Omental fat pad (tissue), 4 donors: ENCODE measurements at places on chromosomes 7 and 10.

GRCh38 chr7:103966593-103967277 is 22.7 kb downstream of the RELN start:
- DNase-seq: no peak

- DNase-seq: no peak
These were observed 86.9 kb downstream of the IMMP2L start for GRCh38 chr7:111475419-111475748.

DNA sequence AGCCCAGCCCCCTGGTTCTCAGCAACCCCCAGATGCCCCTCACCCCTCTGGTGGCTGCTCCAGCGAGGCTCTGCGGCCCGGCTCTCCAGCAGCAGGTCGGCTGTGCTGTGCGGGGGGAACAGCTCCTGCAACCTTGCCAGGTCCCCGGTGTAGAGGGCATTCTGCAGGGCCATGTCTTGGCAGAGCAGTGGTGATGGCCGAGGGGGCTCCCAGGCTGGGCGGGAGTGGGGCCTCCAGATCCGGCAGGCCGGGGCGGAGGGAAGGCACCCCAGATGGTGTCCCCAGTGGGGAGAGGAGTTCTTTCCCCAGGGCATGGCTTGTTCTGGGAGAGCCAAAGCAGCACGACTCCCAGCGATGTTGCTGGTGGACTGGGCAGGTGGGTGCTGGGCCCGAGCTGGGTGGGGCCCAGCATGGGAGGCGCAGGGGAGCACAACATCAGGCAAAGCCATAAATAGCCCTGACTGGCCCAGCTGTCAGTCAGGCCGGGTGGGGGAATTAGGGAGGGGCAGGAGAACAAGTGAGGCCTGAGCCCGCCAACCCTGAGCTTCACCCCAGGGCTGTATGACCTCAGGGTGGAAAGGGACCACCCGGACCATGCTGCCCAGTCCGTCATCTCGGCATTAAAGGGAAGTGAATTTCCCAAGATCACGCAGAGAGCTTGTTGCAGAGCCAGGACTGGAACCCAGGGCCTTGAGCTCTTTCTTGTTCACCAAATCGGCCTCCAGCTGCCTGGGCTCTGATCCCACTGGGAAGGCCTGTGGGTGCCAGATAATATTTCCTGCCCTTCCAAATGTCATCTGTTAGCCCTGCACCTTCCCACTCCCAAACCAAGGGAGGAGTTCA is 580 bp upstream of the ASB10 start:
- DNase-seq: no peak

GRCh38 chr10:131897297-131897899 is 3.4 kb upstream of the PPP2R2D start:
- DNase-seq: no peak

DNA sequence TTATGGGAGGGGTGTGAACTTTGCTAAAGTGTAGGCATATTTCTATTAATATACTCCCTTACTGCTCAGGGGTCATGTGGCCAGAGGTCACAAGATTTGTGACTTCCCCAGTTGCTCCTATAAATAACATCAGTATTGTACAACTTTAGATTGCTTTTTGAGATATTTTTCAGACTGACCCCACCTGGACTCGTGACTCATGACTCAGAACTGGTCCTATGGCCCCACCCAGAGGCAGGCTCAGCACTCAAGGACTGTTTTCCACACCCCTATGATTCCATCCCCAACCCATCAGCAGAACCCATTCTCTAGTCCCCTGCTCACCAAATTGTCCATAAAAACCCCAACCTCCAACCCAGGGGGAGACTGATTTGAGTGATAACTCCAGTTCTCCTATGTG is 2.7 kb upstream of the CUL2 start:
- DNase-seq: no peak

DNA sequence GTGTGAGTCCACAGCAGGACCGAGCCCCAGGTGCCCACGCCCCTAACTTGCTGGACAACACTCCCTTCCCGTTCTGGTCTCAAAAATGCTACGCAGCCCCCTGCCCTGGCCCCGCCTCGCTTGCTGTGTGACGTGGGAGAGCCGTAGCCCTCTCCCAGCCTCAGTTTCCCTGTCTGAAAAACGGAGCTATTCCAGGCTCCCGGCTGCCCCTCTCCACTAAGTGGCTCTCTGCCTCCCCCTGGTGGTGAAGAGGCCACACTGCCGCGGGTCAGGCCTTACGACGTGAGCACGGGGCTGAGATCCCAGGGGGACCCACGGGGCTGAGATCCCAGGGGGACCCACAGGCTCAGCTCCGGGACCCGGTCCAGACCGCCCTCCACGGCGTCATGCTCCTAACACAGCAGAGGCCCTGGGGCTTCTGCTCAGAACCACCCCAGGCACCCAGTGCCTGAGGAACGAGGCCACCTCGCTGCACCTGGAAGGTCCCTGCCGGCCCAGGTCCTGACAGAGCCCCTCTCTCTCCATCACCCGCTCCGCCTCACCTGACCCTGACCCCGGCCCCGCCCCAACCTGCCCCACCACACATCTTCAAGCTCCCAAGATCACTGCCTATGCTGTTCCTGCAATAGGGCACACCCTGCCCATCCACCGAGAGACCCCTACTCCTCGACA is 26.7 kb downstream of the MICALL2 start:
- peak; percentile 74 for DNase-seq

DNA sequence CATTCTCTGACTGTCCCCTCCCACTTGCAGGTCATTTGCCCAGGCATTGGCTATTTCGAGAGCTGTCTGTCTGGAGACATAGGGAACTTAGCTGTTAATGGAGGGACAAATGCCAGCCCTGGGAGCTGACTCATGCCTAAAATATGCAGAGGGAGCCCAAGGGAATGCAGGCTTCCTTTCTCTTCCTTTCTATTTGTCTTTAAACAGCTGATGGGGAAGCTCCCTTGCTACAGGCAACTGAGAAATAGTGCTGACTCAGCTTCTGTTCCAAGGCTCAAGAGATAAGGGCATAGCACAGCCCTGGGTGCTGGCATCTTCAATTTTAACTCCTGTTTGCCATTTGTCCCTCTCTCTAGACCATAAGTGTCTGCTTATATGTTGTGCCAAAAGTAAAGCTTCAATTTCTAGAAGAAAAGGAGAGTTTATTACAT is 82.7 kb upstream of the C1GALT1 start:
- peak; percentile 44 for DNase-seq

- no peak for DNase-seq
These were observed 118.1 kb downstream of the TPST1 start for GRCh38 chr7:66323114-66323796.

GRCh38 chr7:157938211-157938610 is 601.4 kb downstream of the DNAJB6 start:
- DNase-seq: no peak

- no peak for DNase-seq
These were observed 145.2 kb downstream of the FRMD4A start for GRCh38 chr10:14185316-14186045.

- DNase-seq: no peak
These were observed 247.4 kb downstream of the SEMA3D start for GRCh38 chr7:84939442-84939841.

- peak; percentile 36 for DNase-seq
These were observed 851 bp upstream of the GOT1 start for GRCh38 chr10:99431190-99431760.

DNA sequence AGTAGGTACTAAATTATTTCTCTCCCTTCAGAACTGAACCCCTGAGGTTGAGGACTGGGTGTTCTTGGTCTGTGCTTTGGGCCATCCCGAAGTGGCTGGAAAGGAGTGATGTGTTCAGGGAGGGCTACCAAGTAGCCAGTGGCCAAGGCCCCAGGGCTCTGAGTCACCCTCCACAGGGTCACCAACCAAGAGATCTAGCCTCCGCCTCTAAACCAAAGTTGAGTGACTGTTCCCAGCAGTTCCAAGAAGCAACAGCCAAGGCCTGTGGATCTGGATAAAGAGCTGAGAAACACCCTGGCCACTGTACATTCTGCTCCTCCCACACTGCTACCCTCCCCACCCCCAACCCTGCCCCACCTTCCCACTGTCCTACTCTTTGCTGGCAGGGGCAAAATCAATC is 35.5 kb upstream of the KCNMA1 start:
- DNase-seq: no peak

- no peak for DNase-seq
These were observed 24.0 kb downstream of the PKD1L1 start for GRCh38 chr7:47924266-47924665.

- no peak for DNase-seq
These were observed 828.8 kb upstream of the MBL2 start for GRCh38 chr10:53601260-53601875.

DNA sequence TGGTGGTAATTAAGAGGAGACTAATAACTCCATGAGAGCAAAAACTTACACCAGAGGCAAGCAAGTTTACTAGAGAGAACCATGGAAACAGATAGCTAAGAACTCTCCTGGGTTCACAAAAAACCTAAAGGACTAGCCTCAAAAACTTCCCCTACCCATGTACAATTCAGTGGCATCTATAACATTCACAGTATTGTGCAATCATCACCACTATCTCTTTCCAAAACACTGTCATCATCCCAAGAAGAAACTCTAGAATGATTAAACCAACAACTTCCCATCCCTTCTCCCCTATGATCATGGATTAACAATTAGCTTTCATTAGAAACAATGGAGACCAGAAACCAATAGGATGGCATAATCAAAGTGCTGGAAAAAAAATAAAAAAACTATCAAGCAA is 1038.3 kb downstream of the LRMDA start:
- no peak for DNase-seq

DNA sequence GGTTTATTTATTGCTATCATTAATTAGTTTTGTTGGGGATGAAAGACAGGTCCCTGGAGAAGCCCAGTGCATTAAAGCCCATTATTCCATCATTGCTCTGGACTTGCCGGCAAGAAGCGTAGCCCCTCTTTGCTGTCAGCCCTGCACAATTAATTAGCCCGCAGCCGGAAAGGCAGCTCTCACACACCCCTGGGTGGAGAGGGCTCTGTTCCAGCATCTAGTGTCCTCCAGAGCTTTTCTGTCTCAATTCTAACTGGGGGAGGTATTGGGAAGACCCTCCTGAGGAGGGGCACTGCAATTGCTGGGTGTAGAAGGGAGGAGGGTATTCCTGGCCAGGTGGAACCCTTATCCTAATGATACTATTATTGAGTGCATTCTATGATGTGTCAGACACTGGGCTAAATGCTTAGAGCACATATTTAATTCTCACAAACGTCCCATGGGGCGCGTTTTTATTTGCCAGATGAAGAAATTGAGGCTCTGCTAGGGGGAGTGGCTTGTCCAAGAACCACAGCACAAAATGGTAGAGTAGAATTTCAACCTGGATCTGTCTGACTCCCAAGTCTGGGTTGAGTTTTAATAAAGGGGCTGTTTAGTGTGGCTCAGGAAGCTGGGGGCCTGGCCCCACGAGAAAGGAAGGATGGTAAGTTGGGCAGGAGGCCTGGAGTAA is 148.1 kb upstream of the PCBD1 start:
- no peak for DNase-seq

GRCh38 chr10:112706577-112706976 is 243.5 kb upstream of the TCF7L2 start:
- DNase-seq: no peak

GRCh38 chr7:28230261-28230660 is 49.7 kb upstream of the JAZF1 start:
- no peak for DNase-seq

- no peak for DNase-seq
These were observed 39.6 kb upstream of the CABCOCO1 start for GRCh38 chr10:61623161-61623560.

DNA sequence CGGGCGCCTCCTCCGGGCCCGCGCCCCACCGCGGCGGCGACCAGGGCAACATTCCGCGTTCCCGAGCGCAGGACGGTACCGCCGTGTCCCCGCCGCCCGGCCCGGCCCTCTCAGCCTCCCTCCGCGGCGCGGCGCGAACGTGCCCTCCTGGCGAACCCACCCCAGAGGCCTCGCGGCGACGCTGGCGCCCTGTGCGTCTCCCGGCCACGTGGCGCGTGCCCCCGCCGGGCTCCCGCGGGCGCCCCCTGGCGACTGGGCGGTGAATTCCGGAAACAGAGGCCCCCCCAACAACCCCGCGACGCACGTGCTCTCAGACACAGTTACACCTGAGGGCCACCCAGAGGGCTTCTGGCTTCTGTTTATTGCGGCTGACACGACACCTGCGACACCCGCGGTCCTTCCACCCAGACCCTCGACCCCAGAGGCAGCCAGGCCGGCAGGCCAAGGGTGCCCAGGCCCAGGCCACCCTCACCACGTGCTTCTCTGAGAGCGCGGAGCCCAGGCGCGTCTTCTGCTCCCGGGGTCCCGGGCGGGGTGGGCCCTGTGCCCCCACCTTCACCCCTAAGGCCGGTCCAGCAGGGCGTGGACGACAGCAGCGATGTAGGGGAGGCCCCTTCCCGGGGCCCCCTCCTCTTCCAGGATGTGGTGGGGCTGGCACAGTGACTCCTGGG is at the start of gene SAP25:
TSS of gene SAP25 (minus strand) at position 210 of the 671 bp plus-strand sequence. CDS start at position 52, 158 bp downstream.
- no peak for DNase-seq

- DNase-seq: no peak
These were observed 10.3 kb upstream of the H2AZ2 start for GRCh38 chr7:44858161-44858560.

DNA sequence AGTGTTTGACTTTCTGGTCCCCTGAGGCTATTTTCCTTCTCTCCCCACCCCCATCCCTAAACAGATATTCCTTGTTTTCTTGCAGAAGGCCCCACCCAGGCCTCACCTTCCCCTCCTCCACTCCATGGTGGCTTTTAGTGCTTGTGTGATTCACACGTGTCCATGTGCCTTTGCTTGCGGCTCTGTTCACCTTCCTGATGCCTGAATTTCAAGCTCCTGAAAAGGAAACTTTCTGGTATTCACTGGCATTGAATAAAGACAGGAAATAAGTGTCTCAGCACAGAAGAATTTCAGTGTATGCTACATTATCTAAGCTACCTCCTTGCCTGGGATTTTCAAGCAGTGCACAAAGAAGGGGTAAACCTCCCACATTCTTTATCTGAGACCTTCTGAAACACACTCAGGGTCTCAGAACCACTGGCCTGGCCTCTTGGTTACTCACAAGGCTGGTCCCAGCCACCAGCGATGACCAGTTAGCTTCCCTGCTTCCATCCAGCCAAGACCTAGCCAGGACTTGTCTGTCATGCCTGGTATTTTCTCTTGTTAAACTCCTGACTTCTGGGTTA is 17.2 kb upstream of the UBE2H start:
- no peak for DNase-seq

GRCh38 chr7:34584526-34584925 is 73.5 kb upstream of the NPSR1 start:
- DNase-seq: no peak

DNA sequence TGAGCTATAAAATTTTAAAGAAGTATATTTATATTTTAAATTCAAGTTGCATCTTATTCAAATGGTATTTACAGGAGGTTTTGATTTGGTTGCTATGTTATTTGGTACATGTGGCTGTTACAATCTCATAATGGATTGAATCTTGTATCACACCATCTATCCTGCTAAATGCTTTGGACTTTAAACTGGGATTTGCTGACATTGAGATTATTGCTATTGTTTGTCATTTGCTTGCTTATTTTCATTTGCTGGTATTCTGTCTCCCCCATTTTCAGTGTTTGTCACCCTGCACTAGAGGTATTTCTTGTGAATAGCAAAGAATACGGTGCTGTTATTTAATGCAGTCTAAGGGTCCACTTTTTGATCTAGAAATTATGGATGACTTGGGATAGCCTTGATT is 171.1 kb downstream of the SH2D4B start:
- no peak for DNase-seq

GRCh38 chr7:144057954-144058353 is 9.2 kb downstream of the OR2A5 start:
- no peak for DNase-seq
